ENCODE measurements at places on chromosomes 2 and 18. TPM values are rescaled to one million over a fixed set of nuclear protein-coding genes. Genes with fewer than 3 reads are reported as not detected.

The REEP1 gene
- polyA plus RNA-seq = 1.8 TPM

The ZNF521 gene
- 1.2 TPM for polyA plus RNA-seq

The DUSP19 gene
- 1.1 TPM for polyA plus RNA-seq

The LYG1 gene
- polyA plus RNA-seq = not detected

The TMEM18 gene
- 10.6 TPM for polyA plus RNA-seq

The GCC2 gene
- 20.6 TPM for polyA plus RNA-seq

The MYO7B gene
- polyA plus RNA-seq = 128 TPM

The DLX2 gene
- polyA plus RNA-seq = not detected

The RBMS1 gene
- 13.8 TPM for polyA plus RNA-seq

The SCN2A gene
- not detected for polyA plus RNA-seq

The CHRNA1 gene
- polyA plus RNA-seq = 1.2 TPM

The PRSS56 gene
- not detected for polyA plus RNA-seq

Measured in sigmoid colon (tissue), 7 donors.